ENCODE measurements at places on chromosomes 11 and 22.

- peak; percentile 58 for DNase-seq
Observed at GRCh38 chr11:75896843-75897419, 81.9 kb downstream of the UVRAG start.

DNA sequence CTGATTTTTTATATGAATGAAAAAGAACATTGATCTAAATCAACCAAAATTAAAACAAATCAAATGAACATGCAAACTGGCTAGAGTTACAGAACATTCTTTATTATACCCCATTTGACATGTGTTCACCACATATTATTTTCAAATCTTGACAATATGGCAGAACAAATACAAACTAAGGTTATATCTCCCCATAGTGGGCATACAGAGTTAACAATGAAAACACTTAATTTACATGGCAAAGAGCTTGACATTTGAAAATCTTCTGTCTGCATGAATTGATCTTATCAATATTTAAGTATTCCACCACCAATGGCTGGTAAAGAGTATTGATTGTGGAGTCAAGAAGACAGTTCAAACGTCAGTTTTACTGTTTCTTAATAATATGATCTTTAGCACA is 197.9 kb upstream of the ANO3 start:
- no peak for DNase-seq

DNA sequence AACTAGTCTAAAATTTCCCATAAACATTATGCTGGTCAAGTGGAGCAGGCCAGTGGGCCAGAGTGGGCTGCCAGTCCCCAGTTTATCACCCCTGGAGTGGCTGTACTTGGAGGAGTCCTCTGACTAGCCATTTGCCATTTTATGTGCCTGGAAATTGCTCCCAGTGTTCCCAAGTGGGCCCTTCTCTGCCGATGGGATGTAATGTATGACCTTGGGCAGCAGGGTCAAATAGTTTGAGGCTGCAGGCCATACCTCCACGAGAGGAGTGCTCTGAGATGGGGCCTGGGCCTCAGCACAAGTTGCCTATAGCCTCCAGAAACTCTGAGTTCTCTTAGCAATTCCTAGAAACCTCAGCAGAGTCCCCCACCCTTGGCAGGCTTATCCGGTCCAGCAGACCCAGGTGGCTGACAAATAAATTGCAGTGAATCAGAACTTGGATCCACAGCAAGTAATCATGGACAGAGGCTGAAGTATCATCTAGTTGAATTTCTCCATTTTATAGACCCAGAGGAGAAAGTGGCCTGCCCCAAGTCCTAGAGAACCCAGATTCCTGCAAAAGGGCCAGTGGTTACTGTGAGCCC is 17.8 kb upstream of the PATZ1 start:
- peak; percentile 25 for DNase-seq

DNA sequence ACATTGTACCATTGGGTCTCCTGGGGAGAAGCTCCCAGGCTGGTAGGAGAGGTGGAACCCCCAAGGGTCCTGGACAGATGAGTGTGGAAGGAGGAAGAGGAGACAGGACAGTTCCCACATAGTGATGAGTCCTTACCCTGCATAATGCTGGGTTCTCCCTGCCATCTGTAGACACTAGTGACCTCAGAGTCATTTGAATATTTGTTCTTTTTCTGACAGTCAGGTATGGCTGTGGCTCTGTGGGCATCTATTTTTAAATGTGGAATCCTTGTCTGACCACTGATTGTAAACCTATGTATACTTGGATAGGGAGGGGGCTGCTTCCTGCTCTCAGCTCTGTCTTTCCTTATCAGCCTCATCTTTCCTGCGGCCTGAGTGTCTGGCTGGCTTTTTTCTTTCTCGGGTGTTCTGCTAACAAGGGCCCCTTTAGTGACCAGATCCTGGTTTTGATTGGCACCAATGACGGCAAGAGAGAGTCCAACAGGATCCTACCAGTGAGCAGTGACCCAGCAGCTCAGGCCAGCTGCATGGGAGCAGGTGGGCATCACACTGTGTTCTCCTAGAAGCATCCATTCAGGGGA is 2.6 kb upstream of the SLC5A1 start:
- no peak for DNase-seq

DNA sequence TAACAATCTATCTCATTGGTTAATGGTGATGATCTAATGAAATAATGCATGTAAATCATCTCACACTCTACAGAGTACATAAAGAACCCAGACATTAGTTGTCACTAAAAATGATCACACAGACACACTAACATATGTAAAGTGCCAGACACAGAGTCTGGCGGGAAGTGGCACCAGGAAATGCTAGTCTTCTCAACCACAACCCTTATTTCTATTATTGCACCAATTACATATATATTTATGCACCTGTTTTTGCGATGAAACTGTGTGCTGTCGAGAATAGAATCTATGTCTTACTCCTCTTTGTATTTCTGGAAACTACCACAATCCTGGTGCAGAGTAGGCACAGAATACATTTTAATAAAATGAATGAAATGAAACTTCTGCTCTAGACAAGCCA is 25.9 kb upstream of the POU2AF3 start:
- DNase-seq, result no peak

DNA sequence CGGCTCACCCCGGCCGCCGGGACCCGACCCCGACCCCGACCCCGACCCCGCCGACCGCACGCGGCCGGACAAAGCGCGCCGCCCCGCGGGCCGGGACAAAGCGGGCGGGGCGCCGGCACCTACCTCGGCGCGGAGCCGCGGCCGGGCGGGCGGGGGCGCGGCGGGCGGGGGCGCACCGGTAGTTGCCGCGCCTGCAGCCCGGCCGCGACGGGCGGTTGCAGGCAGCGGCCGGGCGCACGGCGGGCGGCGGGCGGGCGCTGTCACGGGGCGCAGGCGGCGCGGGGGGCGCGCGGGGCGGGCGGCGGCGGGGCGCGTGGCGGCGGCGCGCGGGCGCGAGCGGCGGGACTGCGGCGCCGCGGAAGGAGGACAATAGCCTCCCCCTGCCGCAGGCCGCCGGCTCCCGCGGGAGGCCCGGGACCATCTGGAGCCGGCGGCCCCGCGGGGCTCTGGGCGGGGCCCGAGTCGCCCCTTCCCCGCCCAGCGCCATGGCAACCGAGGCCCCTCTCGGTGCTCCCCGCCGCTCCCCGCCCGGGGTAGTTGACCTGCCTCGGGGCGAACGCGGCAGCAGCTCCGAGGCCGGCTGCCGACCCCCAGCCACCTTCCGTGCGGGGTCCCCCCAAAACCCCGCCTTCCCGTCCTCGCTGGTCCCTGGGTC is 851 bp downstream of the SPTBN2 start:
- peak; percentile 56 for DNase-seq

DNA sequence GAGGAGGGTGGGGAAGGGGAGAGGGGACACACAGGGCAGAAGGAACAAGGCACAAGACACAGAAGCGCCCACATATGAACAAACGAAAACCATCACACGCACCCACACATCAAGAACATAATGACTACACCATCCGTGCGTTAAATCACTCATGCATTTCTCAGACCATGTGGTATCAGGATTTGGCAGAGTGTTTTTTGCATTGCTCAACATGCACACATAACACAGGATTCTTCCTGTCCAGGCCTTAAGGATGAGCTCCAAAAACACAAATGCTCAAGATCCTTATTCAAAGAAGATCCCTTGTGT is 309.5 kb downstream of the CADM1 start:
- no peak for DNase-seq

DNA sequence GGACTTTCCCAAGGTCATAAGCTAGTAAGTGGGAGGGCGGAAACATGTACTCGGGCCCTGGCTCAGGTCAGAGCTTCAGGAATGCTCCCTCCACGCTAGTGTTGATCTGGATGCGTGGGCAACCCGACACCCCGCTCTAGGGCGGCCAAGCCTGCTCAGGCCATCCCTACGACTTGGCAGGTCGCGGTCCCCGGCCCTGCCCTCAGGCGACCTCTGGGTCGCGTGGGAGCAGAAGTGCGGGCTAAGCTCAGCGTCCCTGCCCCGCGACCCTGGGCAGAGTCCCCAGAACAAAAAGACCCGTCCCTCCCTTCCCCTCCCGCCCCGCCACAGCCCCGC is 781 bp upstream of the TEF start:
- no peak for DNase-seq

DNA sequence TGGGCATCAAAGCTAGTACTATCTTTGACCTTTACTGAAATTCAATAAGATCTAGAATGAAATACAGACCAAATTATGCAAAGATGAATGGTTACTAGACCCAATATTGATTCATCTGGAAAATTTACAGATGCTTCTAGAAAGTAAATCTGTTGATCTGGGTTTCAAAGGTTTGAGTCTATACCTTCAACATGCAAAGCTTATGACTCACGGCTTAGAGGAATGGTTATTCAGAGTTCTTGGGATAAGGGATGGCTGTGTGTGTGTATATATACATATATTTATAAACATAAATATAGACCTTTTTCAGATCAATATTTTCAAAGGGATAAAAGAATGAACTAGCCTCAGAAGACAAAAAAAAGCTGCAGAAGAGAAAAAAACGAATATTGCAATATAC is 1.3 kb downstream of the SPTY2D1 start:
- DNase-seq, result no peak

- no peak for DNase-seq
Observed at GRCh38 chr11:37500425-37500824, 902.4 kb upstream of the RAG2 start.

DNA sequence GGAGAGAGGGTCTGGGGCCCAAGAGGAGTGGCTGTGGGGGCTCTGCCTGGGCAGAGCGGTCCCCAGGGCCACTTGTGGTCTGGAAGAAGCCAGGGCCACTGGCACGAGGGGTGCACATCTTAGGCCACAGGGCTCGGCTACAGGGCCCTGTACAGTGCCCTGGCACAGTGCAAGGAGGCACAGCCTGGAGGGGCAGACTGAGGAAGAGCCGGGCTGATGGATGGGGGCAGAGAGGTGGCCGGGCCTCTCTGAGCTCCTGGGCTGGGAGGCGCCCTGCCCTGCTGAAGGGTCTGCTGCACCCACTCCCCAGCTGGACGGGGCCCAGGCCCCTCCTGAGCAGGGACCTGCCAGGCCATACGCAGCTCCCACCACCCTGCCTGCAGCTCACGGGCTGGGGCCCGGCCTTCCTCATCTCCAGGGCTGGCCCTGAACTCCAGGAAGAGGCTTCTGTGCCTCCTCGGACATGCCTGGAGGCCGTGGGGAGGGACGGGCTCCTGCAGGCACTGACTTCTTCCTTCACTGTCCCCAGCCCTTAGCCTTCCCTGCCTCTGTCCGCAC is 123.5 kb downstream of the CACNA1I start:
- no peak for DNase-seq

- no peak for DNase-seq
Observed at GRCh38 chr22:44711241-44711560, 9.2 kb downstream of the PRR5 start.

GRCh38 chr22:22228921-22229320 is 15.7 kb upstream of the VPREB1 start:
- no peak for DNase-seq

DNA sequence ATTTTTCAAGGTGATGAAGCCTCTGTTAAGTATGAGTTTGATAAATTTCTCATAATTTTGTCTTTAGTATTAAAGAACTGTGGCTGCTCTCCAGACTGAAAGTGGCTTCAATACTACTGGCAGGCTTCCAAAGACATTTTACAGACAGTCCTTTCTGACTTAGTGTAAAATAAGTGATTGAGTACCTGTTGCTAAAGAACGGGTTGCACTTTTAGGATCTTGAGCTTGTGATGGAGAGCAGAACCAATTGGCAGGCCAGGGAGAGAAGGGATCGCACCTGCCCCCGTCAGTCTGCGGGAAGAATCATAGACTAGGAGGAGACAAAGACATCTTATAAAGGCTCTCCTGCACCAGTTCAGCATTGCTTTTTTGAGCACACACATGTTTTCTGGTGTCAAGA is 4.4 kb downstream of the NCAM1 start:
- DNase-seq, result no peak

DNA sequence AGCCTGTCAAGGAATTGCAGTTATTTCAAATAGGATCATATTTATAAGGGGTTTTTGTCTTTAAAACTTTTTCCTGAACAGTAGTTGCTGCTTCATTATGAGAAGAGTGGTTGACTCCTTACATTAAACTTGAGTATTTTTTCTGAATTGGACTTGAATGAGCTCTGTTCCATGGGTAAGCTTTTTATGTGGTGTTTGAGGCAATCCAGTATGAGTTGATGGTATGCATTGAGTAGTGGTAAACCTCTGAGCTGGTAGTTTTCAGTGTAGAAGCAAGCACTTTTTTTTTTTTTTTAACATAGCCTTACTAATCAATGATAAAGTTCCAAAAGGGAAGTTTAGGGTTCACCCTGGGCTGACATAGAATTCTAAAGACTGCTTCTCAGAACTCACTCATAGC is 3.4 kb downstream of the KMT2A start:
- no peak for DNase-seq
